ENCODE measurements at places on chromosomes 5 and 9.

DNA sequence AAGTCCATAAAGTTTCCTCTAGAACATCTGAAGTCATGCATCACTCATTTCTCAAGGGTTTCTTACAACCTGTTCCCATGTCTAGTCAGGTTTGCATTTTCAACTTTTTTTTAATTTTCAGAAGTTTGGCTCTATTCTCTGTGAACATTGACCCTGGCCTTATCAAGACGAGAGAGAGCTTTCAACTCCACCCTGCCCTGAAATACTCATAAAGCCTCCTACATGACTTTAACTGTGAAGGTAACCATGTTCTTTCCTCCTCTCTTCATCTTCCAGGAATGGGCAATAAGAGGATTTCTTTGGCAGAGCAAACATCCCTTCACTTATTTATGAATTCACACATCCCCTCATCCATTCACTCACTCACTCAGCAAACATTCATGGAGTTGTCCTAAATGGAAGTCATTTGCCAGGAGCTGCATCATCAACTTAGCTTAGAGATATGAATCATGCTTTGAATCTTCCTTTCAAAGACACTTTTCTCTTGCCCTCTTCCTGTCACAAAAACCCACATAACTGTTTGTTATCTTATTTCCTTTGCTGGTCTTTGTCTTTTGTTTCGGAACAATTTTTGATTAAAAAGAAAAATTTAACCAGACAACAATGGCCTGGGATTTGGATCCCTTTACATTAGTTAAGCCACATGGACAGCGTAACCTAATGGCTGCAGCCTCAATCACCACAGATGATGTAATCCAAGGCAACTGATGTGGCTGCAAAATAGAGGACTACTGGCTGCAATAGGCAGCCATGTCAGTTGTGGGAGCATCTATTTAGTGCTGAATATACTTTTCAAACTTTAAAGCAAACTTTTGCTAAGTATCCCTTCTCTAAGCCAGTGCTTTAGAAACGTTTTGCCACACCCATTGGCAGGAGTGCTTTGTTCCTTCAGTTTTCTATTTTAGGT, 43.0 kb upstream of the GNAQ start:
- no peak for DNase-seq

DNA sequence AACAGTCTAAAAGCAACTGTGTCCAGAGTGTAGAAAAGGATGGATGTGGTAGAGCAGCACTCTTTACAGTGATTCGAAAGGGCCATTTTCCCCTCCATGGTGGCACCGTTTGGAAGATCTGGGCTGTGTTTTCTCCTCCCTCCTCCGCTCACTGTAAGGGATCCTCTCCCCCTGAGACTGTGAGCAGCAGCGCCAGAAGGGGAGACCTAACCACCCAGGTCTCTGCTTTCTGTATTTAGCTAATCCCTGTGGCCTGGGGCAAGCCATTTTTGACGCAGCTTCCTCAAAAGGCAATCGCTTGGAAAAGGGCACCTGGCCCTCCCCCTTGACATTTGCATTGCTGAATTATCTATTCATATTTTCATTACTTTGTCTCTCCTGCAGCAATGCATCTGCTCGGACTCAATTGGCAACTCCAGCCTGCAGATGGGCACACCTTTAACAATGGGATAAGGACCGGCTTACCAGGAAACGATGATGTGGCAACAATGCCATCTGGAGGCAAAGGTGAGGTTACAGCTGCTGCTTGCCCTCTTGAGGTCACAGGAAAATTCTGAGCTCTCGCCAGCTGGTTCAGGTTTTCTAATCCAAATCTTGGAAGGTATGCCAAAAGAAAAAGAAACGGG, 244.3 kb upstream of the WWC1 start:
- no peak for DNase-seq

DNA sequence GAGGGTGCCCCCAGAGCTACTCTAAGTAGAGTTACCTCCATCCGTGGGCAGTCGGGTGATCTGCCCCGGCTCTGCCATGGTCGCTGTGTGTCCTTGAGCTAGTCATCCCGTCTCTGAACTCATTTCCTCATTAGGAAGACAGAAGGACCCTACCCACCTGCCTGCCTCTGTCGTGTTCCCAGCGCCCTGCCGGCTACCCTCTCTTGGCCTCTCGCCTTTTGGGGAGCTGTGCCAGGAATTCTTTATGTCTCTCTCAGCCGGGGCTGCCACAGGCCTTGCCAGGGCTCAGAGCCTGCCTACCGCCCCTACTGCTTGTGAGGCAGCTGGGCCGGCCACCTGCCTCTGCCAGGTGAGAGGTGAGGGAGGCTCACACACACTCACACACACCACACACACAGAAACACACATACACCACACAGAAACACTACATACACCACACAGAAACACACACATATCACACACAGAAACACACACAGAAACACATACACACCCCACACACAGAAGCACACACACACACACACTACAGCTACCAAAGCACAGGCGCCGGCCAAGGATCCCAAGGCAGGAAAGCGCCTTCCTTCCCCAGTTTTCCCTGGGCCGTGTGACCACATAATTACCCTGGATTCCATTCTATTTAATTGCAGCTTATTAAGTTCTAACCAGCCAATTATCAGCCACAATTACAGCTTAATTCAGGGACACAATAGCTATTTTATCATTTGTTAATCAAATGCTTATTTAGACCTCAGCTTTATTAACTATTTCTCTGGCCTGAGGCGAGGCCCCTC, 41.7 kb downstream of the UNC5A start:
- no peak for DNase-seq

DNA sequence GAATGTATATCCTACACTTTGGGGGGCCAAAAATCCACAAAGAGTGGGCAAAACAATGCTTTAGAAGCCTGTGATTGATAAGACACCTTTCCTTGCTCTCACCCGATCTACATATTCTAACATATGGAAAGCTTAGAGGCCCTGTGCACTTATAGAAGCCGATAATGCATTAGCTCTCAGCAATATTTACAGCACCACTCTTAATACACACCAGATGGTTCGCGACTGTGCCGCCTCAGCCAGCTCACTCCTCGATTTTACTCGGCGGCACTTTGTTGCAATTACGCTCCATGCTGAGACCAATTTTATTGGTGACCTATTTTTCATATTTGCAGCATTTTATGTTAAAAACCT, 18.8 kb downstream of the NR2F1 start:
- no peak for DNase-seq

- no peak for DNase-seq
These were observed 83.3 kb downstream of the SUSD1 start for GRCh38 chr9:112091810-112092209.

DNA sequence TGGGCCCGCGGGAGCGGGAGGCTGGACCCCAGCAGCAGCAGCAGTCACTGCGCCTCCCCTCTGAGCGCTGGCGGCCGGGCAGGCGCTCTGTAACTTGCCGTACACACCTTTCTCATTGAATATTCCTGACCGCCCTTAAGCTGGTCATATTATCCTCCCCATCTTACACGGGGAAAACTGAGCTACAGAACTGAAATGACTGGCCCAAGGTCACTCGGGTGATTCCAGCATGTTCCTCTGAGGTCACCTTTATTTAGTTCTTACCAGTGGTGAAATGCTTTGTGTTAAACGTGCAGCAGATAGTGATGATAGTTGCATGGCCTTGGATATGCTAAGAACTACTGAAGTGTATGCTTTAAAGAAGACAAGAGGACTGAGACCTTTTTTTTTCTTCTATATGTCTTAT, 607 bp downstream of the UQCRQ start:
- no peak for DNase-seq

DNA sequence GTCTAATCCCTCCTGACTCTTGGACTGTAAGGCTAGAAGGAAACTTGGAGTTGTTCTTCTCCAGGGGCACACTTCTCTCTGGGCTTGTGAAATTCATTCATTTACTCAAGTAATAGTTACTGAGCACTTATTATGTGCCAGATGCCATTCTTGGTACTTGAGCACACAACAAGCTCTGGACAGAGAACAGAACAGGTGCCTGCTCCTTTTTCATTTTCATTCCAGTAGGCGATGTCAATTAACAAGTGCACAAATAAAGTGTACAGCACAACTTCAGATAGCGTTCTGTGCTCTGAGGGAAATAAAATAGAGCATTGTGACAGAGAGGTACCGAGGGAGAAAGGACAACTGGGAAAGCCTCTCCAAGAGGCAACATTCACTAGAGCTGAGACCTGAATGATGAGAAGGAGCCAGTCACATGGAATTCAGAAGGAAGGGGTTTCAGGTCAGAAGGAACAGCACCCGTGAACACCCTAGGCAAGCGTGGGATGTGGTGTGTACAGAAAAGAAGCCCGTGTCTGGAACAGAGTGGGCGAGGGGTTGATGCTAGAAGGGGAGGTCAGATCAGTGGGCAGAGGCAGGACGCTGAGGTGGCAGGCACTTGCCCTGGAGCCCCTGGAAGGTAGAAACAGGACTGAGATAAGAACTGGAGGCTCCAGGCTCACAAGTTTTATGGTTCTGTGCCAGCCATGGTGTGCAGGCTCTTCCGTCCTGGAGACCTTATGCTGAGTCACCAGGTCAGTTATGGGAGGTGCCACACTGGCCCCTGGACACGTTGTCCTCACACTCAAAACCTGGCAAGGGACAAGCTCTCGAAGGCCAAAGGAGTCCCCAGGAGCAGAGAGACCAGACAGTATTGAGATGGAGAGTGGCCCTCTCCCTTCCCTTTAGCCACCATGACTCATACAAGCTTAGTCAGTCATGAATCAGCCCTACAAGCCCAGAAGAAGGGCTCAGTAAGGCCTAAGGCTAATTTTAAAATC, 7.2 kb upstream of the ABLIM3 start:
- DNase-seq, result no peak
